Osteocyte (in vitro differentiated cells): ENCODE measurements at places on chromosomes 4 and X. TPM values are rescaled to one million over a fixed set of nuclear protein-coding genes. Genes with fewer than 3 reads are reported as not detected.

DNA sequence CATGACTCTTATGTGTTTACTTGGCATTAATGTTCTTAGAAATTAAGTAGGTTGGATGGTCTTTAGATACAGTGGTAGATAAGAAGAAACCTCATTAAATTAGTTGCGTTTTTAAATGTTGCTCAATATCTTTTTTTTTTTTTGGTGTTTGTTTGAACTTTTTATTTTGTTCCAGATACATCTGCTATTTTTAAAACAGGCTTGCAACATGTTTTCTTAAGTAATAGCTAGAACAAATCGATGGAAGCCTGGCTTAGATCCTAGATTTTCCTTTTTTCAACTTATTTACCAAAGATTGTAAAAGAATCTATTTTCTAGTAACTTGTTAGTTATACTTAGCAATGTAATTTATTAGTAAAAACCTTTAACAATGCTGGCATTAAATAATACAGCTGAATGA lies 9.3 kb downstream of the CNKSR2 start:
- H3K27me3 ChIP-seq: peaks cover 19% of the 10 kb centered on the region
- no peak for DNase-seq
- no peaks in the 10 kb centered on the region for H3K36me3 ChIP-seq
- H3K4me1 ChIP-seq: no peaks in the 10 kb centered on the region
- H3K4me3 ChIP-seq: no peak overlapping the region
- H3K27ac ChIP-seq: no peak overlapping the region

GRCh38 chr4:11843927-11844326 lies 415.2 kb upstream of the HS3ST1 start:
- no peak for DNase-seq
- no peaks in the 10 kb centered on the region for H3K27me3 ChIP-seq
- H3K27ac ChIP-seq: no peak overlapping the region
- H3K4me3 ChIP-seq: no peak overlapping the region
- no peaks in the 10 kb centered on the region for H3K4me1 ChIP-seq

DNA sequence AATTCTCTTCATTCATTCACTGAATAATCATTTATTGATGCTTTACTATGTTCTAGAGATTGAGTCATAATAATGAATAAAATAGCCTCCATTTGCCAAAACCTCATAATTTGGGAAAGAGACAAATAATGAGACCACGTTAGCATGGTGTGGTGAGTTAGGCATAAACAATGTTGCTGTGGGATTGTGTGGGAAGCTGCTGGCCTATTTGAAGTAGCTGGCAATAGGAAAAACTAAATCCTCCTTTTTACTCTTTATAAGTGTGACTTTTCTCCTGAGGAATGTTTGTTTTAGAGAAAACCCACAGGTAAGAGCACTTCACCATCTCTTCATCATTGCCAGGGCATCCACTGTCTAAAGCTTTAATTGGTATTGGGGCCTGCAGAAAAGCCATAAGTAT lies 95.3 kb downstream of the AREG start:
- DNase-seq: no peak
- H3K36me3 ChIP-seq: no peaks in the 10 kb centered on the region
- H3K4me3 ChIP-seq: no peak overlapping the region
- peaks cover 5% of the 10 kb centered on the region for H3K4me1 ChIP-seq

DNA sequence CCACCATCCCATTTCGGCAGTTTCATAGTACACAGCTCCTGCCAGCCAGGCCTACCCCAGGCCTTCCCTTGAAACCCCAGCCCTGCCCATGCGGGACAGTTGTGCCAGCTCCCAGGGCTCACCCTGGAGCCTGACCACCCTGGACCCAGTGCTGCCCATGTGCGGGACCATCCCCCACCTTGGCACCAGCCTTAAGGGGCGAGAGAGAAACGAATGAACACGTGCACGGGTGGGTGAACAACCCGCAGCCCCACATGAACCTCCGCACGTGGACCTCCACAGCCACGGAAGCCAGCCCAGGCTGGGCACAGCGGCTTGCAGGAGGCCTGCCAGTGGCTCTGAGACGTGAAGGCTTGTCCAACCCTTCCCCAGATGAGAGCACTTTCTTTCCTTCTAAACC lies 76.0 kb upstream of the MXD4 start:
- peak; percentile 80 for DNase-seq
- H3K36me3 ChIP-seq: no peaks in the 10 kb centered on the region
- no peak overlapping the region for H3K27ac ChIP-seq
- H3K27me3 ChIP-seq: peaks cover under 1% of the 10 kb centered on the region
- H3K4me3 ChIP-seq: no peak overlapping the region

DNA sequence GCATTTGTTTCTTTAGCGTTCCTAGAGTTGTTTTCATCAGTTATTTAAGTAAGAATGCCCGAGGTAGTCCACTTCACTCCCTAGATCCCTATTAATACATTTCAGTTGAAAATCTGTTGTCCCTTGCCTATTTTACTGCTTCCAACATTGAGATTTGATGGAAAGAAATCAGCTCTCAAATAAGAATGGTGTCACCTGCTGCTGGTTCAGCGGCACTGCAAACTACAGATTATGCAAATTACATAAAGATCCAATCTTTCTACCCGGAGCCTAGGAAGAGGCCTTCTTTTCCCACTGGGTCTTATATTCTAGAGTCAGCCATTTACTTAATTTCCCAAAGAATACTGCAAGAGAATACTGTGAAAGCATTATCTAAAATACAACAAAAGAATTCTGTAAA lies 597.6 kb upstream of the MAGEB2 start:
- no peaks in the 10 kb centered on the region for H3K4me1 ChIP-seq
- H3K36me3 ChIP-seq: no peaks in the 10 kb centered on the region
- H3K4me3 ChIP-seq: no peak overlapping the region
- no peaks in the 10 kb centered on the region for H3K27me3 ChIP-seq

GRCh38 chr4:78653655-78654054 lies 102.1 kb downstream of the ANXA3 start:
- no peaks in the 10 kb centered on the region for H3K36me3 ChIP-seq
- H3K27me3 ChIP-seq: no peaks in the 10 kb centered on the region
- no peak overlapping the region for H3K27ac ChIP-seq
- DNase-seq: no peak
- no peak overlapping the region for H3K4me3 ChIP-seq

HERC5 gene
- 0.81 and 0.91 TPM in 2 replicates for total RNA-seq

CXorf65 gene
- not detected in 2 replicates for total RNA-seq

DMP1 gene
- not detected in 2 replicates for total RNA-seq
